Stimulated activated CD8-positive, alpha-beta memory T cell treated with anti-CD3 and anti-CD28 coated beads, Interleukin-4, amount 100 ng/mL, for 1 hour (primary cell): ENCODE measurements at places on chromosomes 12 and 14.

GRCh38 chr12:13661005-13661887 lies 320.2 kb downstream of the GRIN2B start:
- DNase-seq: no peak

DNA sequence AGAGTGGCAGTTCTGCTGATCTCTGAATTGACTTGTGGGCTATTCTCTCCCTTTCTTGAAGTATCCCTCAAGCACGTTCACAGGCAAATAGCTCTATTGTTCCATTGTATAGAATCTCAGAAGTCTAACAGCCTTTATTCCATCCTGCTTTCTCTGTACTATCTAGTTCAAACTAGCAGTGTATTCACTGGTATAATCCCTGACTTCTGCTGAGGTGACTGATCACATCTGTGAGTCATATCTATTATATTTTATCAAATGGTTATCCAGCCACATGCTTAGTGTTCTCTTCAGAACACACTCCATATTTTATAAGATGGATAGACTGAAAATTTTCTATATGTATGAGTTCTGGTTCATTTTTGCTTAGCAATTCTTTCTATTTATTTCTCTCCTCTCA lies 866.1 kb downstream of the C12orf50 start:
- no peak for DNase-seq

DNA sequence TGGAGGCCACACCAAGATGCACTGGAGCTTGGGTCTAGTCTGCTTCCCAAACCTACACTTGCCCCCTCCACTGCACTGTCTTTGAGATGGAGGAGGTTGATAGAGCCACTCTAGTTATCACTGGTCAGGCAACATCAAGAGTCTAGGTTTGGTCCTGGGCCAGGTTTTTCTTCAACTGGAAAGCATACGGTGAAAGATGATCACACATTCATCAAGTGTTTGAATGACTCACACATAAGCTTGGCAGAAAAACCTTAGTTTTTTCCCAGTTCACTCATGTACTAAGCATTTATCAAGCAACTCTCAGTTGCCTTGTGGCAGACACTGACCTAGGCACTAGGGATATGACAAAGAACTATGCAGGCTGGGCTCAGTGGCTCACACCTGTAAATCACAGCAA lies 84.5 kb downstream of the PLEKHG3 start:
- DNase-seq: no peak

GRCh38 chr14:101120641-101121507 lies 217.4 kb upstream of the RTL1 start:
- no peak for DNase-seq

DNA sequence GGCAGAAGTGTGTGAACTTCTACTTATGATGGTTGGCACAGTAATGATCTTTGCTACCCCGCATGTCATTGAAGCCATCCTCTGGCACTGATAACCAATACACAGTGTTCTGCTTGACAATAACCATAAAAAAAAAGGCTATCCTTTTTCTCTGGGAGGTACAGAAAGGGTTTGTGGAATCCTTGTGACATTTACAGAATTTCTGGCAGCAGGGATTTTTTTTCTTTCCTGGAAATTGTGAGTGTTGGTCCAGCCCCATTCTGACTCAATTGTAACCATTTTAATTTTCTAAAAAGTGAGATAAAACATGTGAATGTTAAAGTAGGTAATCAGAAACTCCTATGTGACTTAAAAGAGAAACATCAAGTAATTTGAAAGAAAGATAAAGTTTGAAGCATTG lies 943.8 kb downstream of the TMTC2 start:
- no peak for DNase-seq

- DNase-seq: no peak
These were observed 27.4 kb upstream of the ABCD2 start for GRCh38 chr12:39646963-39647362.

GRCh38 chr12:45093051-45093450 lies 42.2 kb upstream of the DBX2 start:
- no peak for DNase-seq

GRCh38 chr12:16220120-16220519 lies 57.4 kb downstream of the SLC15A5 start:
- no peak for DNase-seq

DNA sequence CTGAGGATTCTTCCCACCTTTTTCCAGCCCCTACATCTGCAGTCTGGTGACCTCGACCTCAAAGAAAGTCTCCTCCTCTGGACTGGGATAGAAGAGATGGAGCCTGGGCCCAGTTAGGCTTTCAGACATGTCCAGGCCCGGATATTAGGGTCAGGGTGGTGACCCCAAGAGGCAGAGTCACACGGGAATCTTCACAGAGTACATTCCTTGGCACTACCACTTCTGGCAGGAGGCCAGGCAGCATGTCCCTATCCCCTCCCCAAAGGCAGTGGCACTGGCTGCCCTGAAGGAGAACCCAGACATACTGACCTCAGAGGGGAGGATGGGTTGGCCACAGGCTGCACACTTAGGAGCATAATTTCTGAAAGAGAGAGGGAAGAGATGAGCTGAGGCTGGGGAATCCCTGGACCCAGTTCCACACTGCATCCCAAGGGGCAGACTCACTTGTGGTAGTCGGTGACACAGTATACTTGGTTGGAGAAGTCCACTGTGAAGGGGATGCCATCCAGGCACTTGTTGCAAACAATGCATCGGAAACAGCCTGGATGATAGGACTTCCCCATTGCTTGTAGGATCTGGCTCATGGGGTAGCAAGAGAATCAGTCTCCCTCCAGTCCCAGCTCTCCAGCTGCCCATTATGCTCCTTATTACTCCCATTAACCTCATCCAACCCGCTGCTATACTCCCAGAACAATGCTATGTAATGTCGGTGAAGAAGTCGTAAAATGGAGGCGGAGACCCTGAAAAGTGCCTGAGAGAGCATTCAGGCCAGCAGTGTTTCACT lies 7.6 kb downstream of the AJUBA start:
- DNase-seq: no peak

DNA sequence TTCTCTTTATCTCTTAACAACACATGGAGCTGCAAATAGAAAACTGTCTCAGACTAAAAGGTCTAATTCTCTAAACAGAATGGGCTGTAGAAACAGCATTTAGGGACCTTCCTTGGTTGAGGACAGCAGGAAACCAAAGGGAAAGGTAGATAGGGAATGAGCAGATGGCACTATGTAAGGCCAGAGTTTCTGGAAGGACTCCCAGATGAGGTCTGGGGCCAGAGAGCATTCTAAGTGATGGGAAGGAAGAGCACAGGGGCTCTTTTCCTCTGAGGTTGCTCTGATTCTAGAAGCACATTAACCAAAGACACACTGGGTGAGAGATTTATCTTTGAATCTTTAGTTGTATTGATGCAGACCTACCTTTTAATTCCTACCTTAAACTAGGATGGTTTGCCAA lies 79.4 kb downstream of the TPH2 start:
- no peak for DNase-seq

GRCh38 chr12:24767016-24767415 lies 181.9 kb downstream of the BCAT1 start:
- DNase-seq: no peak
